ENCODE measurements at places on chromosomes 2 and 18.

DNA sequence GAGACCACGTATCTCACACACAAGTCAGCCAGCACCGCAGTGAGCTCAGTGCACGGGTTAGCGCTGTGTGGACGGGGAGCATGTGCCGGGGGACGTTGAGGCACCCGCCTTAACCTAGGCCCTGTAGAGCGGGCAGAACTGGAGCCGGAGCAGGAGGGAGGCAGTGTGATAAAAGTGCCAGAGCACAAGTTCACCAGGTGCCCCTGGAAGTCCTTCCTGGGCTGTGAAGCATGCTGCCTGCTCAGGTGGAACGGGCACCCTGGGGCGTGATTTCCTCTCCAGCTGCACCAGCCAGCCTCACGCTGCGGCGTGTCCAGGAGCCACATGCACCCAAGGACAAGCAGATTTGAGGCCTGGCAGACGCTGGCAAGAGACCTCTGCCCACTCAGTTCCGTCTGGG is 50.3 kb downstream of the ITGB1BP1 start:
- no peak for DNase-seq

DNA sequence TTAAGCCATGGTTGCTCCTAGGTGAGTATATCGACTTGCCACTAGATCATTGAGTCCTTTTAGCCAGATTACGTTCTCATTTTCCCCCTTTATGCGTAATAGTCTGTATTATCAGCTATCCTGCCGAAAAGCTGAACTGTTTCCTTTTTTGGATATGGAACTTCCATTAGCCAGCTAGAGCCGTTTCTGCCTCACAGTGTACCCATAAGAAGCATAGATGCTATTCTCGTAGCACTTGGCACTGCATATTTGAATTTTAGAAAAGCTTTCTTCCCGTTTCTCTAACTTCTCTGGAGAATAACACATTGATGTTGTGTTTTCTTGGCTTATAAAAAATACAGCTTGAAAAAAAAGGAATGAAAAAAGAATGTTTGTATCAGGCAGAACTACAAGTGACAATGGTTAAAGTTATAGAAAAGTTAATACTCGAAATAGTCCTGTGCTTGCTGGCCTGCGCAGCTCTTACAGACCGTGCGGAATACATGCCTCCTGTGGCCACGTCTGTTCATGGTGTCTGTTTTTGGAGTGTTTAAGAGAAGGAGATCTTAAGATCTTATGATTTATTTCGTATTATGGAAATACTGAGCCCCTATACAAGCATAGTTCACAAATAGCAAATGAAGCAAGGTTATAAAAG is 710 bp downstream of the DUSP19 start:
- no peak for DNase-seq

- DNase-seq, result no peak
Measured at GRCh38 chr2:197821550-197822289, 17.3 kb downstream of the PLCL1 start.

DNA sequence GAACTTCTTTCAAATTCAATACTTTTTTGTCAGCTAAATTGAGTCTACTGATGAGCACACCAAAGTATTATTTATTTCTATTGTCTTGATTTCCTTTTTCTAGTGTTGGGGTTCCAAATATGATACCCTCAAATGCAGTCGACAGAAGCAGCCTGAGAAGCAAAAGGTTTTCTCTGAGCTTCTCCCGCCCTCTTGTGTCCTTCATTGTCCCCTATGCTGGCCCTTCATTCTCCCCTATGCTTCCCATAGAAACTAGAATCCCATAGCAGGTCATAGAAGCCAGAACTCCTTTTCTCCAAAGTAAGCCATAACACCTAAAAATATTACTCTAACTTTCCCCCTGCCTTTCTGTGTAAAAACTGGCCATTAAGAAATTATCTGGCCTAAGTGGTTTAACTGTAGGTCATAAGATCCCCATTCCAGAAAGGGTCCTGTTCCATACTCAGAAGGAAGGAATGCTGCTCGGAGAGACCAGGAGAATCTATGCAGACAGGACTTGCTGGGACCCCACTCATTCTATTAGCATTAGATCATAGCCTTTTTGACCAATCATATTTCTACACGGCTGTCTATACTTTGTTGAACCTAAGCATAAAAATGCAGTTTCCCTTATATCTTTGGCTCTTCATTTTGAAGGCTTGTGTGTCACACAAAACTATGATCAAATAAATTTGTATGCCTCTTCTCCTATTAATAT is 764.6 kb upstream of the PKDCC start:
- no peak for DNase-seq

GRCh38 chr2:72103690-72104089 is 44.0 kb downstream of the CYP26B1 start:
- no peak for DNase-seq

GRCh38 chr2:207291625-207292252 is 126.0 kb upstream of the KLF7 start:
- no peak for DNase-seq

DNA sequence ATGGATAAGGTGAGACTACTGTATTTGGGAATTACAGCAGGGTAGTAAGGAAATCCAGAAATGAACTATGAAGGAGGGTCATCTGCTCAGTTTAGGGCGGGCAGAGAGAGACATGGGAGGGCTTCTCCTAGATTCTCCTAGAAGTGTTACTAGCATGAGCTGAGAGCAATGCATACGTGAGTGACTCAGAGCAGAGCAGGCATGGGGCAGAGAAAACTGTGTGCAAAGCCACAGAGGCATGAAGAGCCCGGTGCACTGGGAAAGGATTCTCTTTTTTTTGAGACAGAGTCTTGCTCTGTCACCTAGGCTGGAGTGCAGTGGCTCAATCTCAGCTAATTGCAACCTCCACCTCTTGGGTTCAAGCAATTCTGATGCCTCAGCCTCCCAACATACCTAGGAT is 116.2 kb downstream of the SOCS6 start:
- no peak for DNase-seq

All from WTC11 (cell line).